ENCODE measurements at places on chromosomes 3 and 15. TPM values are rescaled to one million over a fixed set of nuclear protein-coding genes. Genes with fewer than 3 reads are reported as not detected.

PYDC2 gene
- not detected for total RNA-seq

CHRFAM7A gene
- not detected for total RNA-seq

SEMA5B gene
- not detected for total RNA-seq

DOCK3 gene
- 1.9 TPM for total RNA-seq

KIF15 gene
- 0.16 TPM for total RNA-seq

GALNT15 gene
- total RNA-seq = not detected

SLITRK3 gene
- total RNA-seq = not detected

WDR72 gene
- not detected for total RNA-seq
